ENCODE measurements at places on chromosomes 12 and 14.
A peak's percentile ranks its signal among the peaks of the same experiment; 100 is the strongest.

DNA sequence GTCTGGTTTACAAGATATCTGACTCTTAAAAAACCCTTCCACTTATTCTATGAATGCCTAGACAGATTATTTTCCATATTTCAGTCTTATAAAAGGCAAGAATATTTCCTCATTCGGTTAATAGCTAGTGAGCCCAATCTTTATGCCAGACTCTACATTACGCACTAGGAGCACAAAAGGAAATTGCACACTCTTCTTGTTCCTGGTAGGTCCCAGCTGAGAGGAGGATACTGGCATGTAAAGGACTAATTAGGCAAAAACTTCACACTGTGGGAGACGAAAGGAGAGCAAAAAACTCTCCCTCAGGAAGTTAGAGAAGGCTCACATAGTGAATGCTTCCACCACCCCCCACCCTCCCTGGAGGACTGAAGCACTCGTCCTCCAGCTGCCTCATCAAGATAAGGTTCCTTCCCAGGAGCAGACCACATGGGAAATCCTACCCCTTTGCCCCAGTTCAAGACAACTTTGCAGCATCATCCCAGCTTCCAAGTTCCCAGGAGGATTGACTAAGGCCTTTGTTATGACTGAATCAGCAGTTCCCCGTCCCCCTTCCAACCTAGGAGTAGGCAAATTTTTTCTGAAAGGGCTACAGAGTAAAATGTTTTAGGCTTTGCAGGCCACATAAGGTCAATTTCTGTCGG is 14.5 kb downstream of the CAPZA3 start:
- DNase-seq: peak; percentile 49

DNA sequence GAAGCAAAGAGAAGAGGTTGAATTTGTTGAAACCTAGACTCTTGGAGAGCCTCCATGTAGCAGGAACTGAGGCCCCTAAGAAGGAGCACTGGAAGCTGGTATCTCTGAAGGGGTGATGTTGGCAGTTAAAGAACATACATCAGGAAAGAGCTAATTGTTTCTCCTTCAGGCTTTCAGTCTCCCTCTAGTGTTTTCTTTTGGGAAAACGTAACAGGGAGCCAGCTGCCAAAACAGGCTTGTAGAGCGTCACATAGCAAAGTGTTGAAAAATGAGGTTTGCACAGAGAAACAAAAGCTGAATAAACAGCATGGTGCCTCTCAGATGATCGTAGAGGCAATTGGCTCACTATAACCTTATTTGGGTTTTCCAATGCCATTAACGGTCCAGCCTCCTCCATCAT is 46.9 kb upstream of the CAND1 start:
- peak; percentile 43 for DNase-seq

GRCh38 chr12:74454109-74454508 is 83.5 kb upstream of the ATXN7L3B start:
- no peak for DNase-seq

DNA sequence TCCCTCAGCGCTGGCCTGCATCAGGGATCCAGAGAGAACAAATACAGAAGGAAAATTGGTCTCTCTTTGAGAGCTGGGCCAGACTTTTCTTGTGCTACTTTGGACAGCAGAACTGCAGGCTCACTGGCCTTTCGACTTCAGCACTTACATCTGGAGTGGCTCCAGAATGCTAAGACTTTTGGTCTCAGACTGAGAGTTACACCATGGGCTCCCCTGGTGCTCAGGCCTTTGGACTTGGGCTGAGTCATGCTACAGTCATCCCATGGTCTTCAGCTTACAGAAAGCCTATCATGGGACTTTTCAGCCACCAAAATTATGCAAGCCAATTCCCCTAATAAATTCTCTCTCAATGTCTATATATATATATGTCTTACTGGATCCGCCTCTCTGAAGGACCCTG is 9.0 kb upstream of the CD163 start:
- no peak for DNase-seq

DNA sequence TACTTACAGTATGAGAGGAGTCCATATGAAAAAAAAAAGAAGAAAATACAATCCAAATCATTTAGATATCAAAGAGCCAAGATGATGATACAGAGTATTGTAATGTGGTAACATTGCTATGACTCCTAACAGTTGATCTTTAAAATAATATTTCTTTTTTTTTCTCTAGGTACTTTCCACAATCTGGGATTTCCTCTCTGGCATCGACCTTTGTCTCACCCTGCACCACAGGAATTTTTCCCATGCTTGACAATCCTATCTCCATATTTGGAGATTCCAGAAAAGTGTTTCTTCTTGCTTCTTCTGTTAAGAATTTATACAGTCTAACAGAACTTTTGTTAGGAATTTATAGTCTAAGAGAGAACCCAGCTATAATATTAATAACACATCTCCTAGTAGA is 184.4 kb downstream of the ITPR2 start:
- peak; percentile 40 for DNase-seq

GRCh38 chr12:94074980-94075629 is 73.3 kb upstream of the PLXNC1 start:
- peak; percentile 75 for DNase-seq

DNA sequence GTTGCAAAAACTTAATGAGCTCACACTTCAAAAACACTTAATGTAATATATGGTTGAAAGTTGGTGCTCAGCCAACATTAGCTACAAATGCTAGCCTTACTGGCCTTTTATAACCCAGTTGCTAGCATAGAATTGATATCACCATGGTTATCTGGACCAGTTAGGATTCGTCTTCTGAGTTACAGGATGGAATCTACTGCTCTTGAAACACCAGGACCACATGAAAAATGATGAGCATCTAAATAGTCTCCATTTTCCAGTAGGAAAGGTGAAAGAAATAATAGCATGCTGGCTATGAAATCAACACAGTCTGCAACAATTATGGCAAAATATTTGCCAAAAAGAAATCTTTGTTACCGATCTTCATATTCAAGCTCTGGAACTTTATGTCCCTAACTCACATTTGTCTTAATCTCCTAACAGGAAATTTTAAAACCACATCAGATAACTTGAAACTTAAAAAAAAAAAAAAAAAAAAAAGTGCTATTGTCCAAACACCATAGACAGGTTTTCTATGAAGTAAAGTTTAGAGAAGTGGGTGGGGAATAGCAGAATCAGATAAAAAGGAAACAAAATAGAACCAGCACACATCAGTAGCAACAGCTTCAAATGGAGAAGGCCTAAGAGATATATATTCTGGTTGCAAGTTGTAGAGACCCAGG is 12.6 kb upstream of the CD69 start:
- DNase-seq: no peak

DNA sequence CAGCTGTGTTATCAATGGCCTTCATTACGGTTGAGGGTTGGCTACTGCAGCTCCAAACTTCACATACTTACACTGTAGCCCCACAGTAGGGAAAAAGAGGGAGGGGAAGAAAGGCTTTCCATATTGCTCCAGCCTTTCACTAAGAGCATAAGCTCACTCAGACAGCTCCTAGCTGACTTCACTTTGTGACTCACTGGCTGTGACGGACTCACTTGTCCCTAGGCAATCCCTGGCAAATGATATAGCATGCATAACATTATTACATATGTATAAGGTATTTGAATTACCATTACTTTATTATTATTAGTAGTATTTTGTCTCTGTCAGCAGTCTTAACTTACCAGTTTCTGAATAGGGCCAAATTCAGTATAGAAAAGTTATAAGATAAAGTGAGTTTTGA is 350.7 kb downstream of the RMST start:
- no peak for DNase-seq

GRCh38 chr14:72588521-72588920 is 305.4 kb downstream of the DPF3 start:
- DNase-seq: no peak

- DNase-seq: no peak
Observed at GRCh38 chr14:59846595-59846994, 24.0 kb downstream of the RTN1 start.

GRCh38 chr14:61872452-61872851 is 110.2 kb downstream of the SNAPC1 start:
- no peak for DNase-seq

DNA sequence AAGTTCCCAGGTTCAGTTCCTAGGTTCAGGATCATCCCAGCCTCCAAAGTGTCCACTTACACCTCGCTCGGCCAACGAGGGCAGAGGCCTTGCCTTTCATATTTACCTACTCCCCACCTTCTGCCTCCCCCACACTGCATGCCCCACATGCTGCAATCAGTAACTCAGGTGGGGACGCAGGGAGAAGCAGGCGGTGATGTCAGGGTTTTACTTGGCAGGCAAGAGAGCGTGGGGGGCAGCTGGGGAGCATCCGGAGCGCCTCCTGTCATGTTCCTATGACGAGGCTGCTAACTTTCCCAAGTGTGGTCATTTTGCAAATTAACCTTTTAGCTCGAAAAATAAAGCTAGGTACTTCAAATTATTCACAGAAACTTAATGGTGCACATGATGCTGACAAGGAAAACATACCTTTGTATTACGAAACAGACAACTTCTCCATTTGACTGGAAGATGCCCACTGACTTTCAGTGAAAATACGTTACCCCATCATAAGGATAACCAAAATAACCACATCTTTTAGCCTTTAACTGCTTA is 53.8 kb downstream of the SETD3 start:
- no peak for DNase-seq

GRCh38 chr12:104691721-104692556 is 235.2 kb downstream of the CHST11 start:
- DNase-seq: no peak

DNA sequence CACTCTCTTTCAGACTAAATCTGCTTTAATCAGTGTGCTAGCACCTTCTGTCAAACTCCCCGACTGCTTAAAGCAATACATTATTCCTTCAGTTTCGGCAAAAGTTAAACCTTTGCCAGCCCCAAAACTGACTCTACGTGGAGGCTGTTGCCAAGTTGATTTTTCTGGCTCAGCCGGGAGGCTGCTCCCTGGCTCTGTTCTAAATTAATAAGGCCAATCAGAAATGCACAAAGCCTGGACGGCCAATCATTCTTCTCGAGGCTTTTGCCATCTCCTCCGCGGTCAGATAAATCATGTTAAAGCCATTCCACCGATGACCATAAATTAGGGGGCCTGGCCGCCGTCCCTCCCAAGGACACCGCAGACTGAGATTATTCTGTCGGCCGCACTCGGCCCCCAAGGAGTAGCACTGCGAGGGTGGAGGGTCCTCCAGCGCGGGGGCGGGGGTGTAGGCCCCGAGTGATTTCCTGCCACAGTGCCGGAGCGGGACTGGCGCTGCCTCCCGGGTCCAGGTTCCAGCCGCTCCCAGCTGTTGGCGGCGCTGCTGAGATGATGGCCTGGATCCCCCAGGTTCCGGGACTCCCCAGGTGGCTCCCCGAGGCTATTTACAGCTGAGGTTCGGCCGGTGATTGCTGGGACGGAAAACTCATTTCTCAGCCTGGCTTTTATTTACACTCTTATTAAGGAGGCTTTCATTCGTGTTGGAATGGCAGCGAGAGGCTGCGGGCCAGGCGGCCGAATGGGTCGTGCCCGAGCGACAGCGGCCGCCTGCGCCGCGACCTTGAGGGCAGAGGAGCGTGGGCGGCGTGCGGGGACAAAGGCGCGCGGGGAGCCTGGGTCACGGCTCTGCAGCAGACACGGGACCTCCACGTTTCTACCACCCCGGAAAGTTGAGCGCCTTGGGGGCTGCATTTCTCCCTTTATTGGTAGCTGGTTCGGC is 165.1 kb downstream of the MON2 start:
- peak; percentile 85 for DNase-seq

DNA sequence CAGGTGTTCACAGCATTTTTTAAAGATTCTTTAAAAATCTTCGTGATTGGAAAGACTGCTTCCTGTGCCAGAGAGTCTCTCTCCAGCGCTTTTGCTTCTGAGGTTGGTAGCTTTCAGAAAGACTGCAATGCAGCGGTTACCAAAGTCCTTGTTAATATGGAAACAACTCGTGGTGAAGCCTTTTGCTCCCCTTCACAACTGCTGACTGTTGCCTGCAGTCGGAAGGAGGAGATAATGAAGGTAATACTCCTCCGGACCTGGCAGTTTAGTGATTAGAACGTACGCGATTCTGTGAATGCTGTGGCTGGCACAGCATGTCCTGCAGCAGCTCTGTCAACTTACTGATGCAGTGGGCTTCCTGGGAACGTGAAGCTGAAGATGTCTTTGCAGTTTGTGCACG is 50.9 kb downstream of the TRAF3 start:
- DNase-seq: peak; percentile 32

- DNase-seq: no peak
Observed at GRCh38 chr12:42794806-42795205, 205.3 kb upstream of the PRICKLE1 start.

- DNase-seq: peak; percentile 62
Observed at GRCh38 chr14:45526715-45527549, 273.9 kb upstream of the MIS18BP1 start.

GRCh38 chr12:108709697-108710096 is 21.6 kb downstream of the CORO1C start:
- DNase-seq: no peak

DNA sequence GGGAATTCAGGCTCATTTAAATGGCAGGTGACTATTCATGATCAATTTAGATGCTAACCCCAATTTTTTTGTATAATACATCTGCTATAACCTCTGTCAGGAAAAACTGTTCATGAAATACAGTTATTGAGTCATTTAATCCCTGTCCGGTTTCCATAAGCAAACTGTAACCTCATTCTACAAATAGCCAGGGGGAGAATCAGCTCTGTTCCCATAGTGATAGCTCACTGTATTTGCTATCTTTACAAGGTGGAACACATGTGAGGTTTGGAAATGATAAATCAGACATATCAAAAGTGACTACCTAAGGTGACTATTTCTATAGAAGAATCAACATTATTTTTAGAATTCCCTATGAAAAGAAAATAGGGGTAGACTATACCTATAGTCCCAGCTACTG is 38.6 kb upstream of the VPS33A start:
- no peak for DNase-seq

- no peak for DNase-seq
Observed at GRCh38 chr12:87217491-87217890, 811.7 kb downstream of the C12orf50 start.

DNA sequence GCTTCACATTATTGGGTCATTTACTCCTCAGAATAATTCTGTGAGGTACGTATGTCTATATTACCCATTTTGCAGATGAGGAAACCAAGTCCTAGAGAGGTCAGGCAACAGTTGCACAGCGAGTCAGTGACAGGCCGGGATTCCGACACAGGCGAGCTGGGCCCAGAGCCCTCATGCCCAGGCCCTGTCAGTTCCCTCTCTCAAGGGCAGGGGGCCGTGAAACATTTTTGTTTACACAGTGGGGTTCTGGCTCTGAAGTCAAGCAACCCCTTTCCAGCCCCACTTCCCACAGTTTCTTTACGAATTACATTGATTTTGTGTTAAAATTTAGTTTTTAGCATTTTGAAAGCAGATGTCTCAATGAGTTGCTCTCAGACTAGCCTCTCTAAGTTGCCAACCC is 46.7 kb downstream of the ESRRB start:
- no peak for DNase-seq

GRCh38 chr14:63432888-63433552 is 110.2 kb downstream of the PPP2R5E start:
- DNase-seq: no peak

DNA sequence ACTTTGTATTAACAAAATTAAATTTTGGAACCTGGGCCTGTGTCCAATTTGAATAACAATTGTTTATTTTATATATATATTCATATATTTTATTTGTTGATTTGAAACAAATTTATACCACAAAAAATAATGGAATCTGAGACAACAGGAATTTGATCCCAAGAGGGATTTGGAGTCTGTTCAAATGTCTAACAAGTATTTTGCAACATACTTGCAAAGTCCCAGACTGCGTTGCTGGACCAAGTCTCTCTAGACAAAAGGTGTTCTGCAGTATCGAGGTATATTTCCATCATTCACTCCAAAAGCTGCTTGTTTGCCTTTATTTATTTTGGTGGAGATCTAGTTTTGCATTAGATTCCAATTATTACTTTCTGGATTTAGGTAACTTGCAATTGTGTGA is 68.7 kb upstream of the PTPRR start:
- DNase-seq: no peak
